ENCODE measurements at places on chromosomes 3 and 15.

GRCh38 chr3:50542177-50543034, 25.1 kb downstream of the C3orf18 start:
- DNase-seq, result peak; percentile 63

GRCh38 chr15:65176056-65176455, 9.1 kb downstream of the CLPX start:
- no peak for DNase-seq

GRCh38 chr3:185423178-185423577, 60.2 kb downstream of the MAP3K13 start:
- peak; percentile 39 for DNase-seq

- DNase-seq, result no peak
These were observed 461.6 kb downstream of the PYDC2 start for GRCh38 chr3:191922570-191922969.

GRCh38 chr3:115822579-115822978, 199.3 kb downstream of the GAP43 start:
- no peak for DNase-seq

DNA sequence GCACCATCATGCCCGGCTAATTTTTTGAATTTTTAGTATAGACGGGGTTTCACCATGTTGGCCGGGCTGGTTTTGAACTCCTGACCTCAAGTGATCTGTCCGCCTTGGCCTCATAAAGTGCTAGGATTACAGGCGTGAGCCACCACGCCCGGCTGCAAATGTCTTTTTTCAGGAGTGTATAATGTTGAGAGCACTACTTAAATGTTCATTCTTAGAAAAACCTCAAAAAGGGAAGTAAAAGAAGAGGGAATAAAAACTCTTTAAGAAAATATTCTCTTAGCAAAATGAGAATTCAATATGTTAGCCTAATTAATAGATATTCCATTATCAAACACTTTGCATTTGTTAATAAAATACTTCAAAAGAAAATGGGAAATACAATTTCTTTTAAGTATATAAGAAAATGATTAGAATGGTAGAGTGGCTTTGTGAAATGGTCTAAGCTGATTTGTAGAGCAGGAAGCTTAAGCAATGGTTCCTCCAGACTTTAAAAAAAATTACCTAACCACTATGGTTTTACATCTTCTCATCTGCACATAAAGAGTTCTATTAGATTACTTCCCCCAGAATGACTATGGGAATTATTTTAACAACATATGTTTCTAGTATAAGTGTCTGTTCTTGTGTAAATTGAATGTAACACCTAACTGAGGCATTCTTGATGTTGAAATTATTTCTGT, 226.7 kb upstream of the ALCAM start:
- DNase-seq, result no peak

- DNase-seq, result no peak
These were observed 87.5 kb downstream of the KCNMB2 start for GRCh38 chr3:178623666-178624255.
